ENCODE measurements at places on chromosomes 16 and 17. TPM values are rescaled to one million over a fixed set of nuclear protein-coding genes. Genes with fewer than 3 reads are reported as not detected.
A peak's percentile ranks its signal among the peaks of the same experiment; 100 is the strongest.

DNA sequence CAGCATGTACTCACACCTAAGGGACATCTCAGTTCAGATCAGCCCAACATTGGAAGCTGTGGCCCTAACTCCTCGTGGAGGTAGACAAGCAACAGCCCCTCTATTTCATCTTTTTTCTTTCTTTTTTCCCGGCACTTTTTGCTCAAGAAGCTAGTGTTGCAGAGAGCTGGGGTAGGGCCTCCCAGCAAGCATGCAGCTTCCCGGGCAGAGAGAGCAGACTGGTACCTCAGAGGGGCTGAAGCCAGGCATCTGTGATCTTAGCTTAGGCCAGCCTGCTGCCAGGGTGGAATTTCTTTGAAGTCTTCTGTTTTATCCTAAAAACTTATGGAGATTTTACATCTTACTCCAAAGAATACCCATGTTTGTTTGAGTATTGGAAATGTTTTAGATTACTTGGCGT, 195.4 kb downstream of the C16orf95 start:
- no peak for DNase-seq

DNA sequence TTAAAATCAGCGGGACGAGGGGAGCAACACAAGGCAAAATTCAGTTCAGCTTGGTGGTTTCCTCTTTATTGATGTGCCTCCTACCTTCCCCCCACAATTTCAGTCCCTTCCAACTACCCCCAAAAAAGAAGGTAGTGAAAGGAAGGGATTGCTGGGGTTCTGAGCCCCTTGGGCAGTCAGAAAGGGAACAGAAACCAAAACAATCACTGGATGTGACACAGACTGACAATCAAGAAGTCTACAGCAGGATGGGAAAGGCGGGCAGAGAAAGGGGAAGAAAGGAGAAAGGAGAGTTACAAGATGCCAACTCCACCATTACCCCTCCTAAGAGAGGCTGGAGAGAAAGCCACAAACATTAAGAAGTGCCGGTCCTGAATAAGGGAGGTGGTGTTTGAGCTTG, 1.1 kb upstream of the PHF23 start:
- DNase-seq = no peak

The ITGA2B gene
- polyA plus RNA-seq = 1.7 TPM

The SEPTIN1 gene
- polyA plus RNA-seq = 154 TPM

The KRT32 gene
- polyA plus RNA-seq = not detected

GRCh38 chr16:49484451-49484849, 110.8 kb downstream of the C16orf78 start:
- peak; percentile 83 for DNase-seq

- no peak for DNase-seq
These were observed 29.0 kb downstream of the HYDIN start for GRCh38 chr16:71201556-71201955.

DNA sequence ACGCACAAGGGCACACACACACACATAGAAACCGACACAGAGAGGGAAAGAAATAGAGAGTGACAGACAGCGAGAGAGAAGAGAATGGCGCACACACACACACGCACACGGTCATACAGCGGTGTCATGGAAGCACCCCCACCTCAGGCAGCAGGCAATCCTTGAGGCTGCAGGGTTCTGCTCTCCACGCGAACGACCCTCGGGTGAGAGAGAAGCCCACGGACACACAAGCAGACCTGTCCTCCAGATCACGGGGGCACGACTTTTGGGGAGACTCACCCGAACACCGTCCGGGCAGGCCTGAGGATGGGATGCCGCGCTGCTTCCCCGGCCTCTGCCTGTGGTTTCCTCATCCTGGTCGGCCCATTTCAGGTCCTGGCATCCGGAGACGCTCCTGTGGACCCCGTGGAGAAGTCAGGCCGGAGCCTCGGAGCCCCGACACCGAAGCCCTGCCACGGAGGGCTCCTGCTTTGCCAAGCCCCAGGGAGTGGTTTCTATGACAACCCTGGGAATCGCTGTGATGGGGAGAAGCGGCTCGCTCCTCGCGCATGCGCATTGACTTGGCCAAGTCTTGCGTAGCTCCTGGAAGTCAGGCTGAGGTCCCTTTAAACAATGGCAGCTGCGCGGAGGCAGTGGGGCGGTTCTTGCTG, 118.2 kb upstream of the KCNJ18 start:
- no peak for DNase-seq

The STAT5B gene
- 26.4 TPM for polyA plus RNA-seq

DNA sequence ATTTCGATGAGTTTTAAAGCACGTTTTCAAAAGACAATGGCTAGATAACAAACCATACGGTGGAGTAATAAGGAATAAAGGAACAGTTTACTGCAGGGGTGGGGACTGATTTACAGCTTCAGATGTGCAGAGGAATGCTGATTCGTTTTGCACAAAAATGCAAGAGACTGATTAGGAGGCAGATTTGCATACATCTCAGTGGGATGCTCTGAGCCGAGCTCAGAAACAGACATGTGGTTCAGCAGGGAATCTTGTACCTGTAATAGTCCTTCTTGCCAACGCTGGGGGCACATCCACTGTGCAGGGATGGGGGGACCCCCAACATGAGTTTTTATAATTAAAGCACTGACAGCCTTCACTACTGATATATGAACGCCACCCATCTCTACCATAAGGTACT, 308.0 kb downstream of the GRIN2A start:
- no peak for DNase-seq

The IL17C gene
- polyA plus RNA-seq = 0.64 TPM

DNA sequence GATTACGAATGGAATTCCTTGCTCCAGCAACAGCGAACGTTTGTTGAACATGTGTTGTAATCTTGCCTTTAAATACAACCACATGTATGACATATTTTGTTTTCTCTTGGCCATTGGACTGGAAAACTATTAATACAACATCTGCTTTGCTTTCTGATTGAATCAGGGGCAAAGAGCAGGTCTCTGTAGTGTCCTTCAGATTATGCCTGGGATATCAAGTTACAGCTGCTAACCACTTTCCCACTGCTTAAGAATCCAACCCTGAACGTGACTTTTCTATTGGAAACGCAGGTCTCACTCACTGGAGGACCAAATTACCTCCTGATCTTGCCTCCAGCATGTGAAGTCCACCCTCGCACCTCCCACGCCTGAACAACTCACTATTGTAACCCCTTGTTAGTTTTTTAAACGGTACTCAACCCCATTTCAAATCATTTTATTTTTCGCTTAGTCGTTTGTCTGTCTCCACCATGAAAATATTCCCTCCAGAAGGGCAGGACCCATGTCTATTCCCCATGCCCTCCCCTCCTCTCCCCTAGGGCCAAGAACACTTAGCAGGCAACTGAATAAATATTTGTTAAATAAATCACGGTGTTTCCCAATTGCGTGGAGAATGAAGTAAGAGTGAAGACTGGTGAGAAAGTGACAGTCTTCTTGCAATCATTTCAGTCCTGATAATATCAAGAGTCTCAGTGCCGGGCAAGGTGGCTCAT, 57.4 kb upstream of the MRTFB start:
- no peak for DNase-seq

DNA sequence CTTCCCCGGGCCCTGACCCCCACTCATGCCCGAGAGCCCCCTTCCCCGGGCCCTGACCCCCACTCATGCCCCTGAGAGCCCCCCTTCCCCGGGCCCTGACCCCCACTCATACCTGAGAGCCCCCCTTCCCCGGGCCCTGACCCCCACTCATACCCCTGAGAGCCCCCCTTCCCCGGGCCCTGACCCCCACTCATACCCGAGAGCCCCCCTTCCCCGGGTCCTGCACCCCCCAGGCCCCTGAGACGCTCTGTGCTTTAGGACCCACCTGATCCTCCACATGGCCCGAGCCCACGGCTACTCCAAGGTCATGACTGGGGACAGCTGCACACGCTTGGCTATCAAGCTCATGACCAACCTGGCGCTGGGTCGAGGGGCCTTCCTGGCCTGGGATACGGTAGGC, 6.8 kb downstream of the CTU2 start:
- no peak for DNase-seq
